ENCODE measurements at places on chromosomes 5 and 9.
A peak's percentile ranks its signal among the peaks of the same experiment; 100 is the strongest.

GRCh38 chr9:109792951-109793546 is 13.1 kb downstream of the PALM2AKAP2 start:
- peak; percentile 96 for DNase-seq

- peak; percentile 90 for DNase-seq
Observed at GRCh38 chr9:122444041-122444733, 33.5 kb downstream of the OR1J1 start.

GRCh38 chr9:127803507-127804352 is 1.0 kb downstream of the FPGS start:
- peak; percentile 64 for DNase-seq

- DNase-seq = peak; percentile 81
Observed at GRCh38 chr5:179795863-179796833, 2.4 kb downstream of the LTC4S start.

DNA sequence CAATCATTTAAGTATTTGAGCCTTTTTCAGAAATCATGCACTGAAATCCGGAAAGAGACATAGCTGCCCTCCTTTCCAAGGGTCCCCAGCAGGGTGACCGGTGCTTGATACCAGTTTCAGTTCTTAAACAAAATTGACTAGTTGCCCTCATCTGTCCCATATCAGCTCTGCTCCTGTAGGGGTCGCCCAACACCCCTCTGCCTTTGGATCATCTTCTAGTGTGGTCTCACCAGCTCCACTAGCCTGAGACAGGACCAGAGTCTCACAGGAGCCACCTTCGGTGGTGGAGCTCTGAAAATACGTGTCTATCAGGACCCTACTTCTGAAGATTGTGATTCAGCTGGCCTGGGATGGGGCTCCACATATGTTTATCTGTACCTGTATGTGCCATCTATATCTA is 428.2 kb downstream of the ENC1 start:
- DNase-seq = peak; percentile 42

DNA sequence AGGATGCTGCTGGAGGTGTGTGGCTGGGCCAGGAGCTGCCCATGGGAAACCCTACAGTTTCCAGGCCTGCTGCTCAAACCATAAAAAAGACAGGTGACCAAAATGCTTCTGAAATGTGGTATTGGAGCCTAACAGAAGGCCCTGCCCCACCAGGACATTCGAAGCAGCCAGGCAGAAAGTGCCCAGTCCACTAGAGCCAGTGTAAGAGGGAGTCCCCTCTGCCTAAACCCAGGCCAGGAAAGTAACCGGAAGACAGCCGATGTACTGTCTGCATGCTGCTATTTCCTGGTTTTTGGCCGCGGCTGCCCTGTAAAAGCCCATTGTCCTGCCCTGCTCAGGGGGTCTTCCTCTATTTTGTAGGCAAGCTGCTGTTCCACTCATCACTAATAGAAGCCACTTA is 150.7 kb upstream of the IRX2 start:
- DNase-seq = no peak

DNA sequence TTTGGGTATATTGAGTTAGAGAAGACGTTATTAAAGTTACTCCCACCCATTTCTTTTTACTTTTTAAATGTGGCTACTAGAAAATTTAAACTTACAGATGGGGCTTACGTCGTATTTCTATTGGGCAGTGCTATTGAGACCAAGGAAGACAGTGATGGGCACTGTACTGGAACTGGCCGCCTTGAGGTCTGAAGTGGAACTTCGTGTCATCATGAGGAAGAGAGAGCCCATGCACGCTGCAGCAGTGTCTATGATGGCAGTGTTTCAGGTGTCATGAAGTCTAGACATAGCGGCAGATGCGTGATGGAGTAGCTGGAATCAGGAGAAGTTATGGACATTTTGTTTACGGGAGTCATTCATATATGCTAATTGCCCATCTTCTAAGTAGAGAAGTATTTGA is 143.7 kb downstream of the LRRC70 start:
- DNase-seq = no peak

- no peak for DNase-seq
Observed at GRCh38 chr5:145812877-145813276, 22.3 kb downstream of the PRELID2 start.
